ENCODE measurements at places on chromosomes 1 and 21.

DNA sequence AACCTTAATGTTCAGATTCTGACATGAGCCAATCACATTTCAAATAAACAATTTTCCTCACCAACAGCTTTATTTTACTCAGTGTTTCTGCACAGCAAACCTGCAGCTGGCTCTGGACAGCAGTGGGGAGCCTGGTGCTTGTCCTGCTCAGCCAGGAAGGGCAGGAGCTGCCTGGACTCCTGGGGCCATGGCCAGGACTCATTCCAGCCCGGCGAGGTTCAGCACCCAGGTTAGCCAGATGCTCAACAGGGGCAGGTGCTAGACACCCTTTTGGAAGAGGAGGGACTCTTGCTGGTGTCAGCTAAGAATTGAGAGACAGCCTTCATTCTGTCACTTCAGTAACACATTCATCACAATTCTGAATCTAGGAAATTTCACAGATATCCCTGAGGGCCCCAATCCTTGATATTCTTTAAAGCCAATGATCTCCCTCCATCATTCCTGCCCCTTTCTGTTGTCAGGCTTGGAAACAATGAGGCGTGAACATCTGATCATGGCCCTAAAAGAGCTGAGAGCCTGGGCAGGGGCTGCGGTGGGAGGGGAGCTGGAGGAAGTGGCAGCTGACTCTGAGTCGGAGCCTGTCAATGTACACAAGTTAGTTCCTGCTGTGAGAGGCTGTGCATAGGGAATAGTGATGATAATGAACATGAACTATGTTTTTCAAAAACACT lies 251.3 kb downstream of the SDCCAG8 start:
- DNase-seq, result peak; percentile 51

DNA sequence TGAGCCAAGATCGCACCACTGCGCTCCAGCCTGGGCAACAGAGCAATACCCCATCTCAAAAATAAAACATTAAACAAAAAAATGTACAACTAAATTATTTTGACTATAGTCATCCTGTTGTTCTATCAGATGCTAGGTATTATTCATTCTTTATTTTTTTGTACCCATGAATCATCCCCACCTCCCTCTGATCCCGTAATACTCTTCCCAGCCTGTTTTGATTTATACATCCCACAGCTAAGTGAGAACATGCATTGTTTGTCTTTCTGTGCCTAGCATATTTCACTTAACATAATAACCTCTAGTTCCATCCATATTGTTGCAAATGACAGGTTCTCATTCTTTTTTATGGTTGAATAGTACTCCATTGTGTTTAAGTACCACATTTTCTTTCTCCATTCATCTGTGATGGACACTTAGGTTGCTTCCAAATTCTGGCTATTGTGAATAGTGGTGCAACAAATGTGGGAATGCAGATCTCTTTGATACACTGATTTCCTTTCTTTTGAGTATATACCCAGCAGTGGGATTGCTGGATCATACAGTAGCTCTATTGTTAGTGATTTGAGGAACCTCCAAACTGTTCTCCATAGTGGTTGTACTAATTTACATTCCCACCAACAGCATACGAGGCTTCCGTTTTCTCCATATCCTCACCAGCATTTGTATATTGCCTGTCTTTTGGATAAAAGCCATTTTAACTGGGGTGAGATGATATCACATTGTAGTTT lies 84.4 kb downstream of the MACF1 start:
- DNase-seq, result peak; percentile 90

DNA sequence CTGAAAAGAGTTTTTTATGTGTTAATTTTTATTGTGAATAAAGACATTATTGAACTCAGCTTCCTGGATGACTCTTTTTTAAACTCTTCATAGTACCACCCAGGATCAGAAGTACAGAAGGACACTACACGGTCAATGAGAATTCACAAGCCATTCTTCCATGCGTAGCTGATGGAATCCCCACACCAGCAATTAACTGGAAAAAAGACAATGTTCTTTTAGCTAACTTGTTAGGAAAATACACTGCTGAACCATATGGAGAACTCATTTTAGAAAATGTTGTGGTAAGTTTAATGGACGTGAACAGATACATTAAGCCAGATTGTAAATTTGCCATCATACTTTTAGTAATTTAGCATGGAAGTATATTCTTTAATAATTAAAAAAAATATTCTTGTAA lies 249.5 kb downstream of the TPR start:
- DNase-seq, result no peak

GRCh38 chr1:53726009-53726600 lies 12.9 kb downstream of the GLIS1 start:
- DNase-seq, result no peak

- no peak for DNase-seq
These were observed 67.0 kb upstream of the KLHDC7A start for GRCh38 chr1:18413541-18414305.

- no peak for DNase-seq
These were observed 466.7 kb upstream of the NFIA start for GRCh38 chr1:60615666-60616065.

DNA sequence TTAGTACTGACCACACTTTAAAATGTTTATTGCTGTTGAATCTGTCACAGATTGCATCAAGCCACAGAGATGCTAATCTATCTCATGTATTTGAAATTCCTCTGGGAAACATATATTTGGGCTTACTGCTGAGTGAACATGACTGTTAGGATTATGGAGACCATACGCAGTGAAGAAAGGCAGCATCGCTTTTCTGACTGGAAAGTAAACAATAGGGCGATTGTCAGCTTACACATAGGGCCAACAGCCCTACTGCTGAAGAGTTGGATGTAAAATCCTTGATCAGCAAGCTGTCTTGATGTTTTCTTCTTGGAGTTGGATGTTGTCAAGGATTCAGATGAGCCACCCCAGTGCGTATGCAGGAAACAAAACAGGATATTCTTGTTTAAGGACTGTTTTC lies 368.7 kb upstream of the ADGRL2 start:
- peak; percentile 27 for DNase-seq

DNA sequence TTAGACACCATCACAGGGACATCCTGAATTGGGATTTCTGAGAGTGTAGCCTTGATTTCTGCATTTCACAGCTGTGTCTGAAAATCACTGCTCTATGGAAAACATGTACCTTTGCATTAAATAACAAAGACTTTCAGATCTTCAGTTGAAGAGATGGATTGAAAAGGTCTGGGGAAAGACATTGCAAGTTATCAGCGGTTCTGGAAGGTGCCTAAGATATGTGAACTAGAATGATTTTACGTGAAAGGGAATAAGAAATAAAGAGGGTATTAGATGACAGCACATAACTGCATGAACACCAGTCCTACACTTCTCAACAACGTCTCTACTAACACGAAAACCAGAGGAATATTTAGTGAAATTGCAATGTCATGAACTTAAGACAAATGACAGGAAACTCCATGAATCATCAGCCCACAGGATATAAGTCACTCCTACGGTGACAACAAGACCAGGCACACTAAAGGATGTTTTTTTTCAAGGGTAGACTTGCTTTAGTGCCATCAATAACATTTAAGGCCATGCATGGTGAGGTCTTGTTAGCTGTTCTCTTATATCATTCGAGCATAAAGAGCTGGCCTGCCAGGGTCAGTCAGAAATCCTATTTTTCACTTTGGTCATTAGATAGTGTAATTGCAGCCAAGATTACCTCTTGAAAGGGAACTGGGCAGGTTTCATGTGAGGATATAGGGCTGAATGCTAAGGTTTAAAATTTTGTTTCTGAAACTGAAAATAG lies 283.1 kb downstream of the GRIK1 start:
- DNase-seq, result peak; percentile 13

- peak; percentile 77 for DNase-seq
These were observed at the start of the genes LEPR and LEPROT for GRCh38 chr1:65420590-65421350. Gene LEPR, plus strand, starts transcription at chr1:65420668. Its CDS starts 144,898 bp downstream, at chr1:65565566. Gene LEPROT, plus strand, starts transcription at chr1:65420668. Its CDS starts 57 bp downstream, at chr1:65420725.

- no peak for DNase-seq
These were observed 42.4 kb upstream of the GRHL3 start for GRCh38 chr1:24276791-24277190.

DNA sequence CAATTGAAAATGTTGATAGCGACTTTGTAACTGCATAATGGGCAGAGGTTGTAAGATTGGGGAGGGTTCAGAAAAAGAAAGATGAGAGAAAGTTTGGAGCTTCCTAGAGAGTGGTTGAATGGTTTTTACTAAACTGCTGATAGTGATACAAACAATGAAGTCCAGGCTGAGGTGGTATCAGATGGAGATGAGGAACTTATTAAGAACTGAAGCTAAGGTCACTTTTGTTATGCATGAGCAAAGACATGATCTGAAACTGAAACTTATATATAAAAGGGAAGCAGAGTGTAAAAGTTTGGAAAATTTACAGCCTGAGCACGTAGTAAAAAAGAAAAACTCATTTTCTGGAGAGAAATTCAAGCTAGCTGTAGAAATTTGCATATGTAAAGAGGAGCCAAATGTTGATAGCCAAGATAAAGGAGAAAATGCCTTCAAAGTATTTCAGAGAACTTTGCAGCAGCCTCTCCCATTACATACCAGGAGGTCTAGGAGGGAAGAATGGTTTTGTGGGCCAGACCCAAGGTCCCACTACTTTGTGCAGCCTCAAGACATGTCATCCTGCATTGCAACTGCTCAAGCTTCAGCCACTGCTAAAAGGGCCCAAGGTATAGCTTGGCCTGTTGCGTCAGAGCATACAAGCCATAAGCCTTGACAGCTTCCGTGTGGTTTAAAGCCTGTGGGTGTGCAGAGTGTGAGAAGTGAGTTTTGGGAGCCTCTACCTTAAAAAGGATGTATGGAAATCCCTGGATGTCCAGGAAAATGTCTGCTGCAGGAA lies 843.9 kb downstream of the AMY1C start:
- DNase-seq, result no peak

DNA sequence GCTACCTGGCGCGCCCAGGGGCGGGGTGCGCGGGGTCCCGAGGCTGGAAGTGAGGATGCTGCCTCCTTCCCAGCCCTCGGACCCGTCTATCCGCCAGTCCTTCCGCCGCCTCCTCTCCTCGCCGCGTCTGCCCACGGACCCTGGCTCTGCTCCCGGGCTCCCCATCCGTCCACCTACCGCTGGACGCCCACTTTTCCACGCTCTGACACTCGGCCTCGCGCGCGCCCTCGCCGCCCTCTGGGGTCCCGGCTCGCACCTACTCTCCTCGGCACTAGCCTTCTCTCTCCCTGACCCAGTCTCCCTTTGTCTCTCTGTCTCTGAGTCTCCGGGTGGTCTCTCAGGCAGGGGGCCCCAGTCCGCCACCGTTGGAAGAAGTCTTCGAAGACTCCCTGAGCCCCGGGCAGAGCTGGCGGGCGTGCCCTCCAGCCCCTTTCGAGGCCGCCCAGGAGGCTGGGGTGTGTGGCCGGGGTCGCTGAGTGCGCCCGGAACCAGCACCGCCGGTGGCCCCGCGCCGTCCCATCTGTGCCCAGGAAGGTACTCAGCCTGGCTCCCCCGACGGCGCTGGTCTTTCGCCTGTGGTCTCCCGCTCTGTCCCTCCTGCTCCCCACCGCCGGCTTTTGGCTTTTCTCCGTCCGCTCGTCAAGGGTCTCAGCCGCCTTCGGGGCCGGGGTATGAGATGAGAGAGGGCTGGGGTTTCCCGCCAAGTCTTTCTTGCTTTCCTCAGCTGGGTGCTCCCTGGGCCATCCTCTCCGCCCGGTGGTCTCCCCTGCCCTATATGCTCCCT lies 610 bp downstream of the DRAXIN start:
- DNase-seq, result no peak

GRCh38 chr1:17594690-17595601 lies 55.4 kb downstream of the ARHGEF10L start:
- DNase-seq, result no peak

- no peak for DNase-seq
These were observed 36.6 kb upstream of the NHLH2 start for GRCh38 chr1:115877511-115877910.

DNA sequence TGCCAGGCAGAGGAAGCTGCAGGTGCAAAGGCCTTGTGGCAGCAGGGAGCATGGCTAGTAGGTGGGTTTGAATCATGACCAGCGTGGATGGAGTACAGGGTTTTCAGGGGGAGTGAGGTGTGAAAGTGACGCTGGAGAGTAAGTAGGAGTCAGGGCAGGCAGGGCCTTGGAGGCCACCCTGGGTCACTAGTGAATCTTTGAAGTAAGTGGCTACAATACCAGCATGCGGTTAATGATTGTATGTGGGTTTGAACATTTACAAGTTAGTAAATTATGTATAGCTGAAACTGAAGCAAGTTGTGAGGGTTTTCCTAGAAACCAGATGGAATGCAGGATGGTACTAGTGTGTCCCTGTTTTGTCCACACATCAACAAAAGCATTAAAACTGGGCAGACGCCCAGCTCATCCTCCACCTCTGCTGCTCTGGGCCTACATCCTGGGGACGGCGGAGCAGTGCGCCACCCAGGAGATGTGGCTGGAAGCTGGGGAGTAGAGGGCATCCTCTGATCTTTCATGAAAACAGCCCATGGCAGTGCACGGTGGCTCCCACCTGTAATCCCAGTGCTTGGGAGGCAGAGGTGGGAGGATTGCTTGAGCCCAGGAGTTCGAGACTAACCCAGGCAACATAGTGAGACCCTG lies 41.2 kb upstream of the B3GALNT2 start:
- no peak for DNase-seq

DNA sequence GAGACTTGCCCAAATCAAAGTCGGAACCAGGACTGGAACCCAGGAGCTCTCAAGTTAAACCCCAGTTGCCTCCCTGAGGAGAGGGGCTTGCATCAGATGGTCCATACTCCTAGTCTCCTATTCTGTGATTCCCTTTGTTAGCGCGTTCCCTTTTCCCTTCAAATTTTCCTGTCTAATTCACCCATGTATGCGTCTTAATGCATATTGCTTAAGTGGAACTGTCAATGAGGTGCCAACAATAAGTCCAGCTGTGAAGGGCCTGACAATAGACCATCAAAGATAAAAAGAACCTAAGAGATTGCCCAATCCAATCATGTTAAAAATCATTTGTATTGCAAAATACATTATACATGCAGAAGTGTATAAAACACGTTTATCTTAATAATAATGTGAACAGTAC lies 634 bp upstream of the SPATA6 start:
- no peak for DNase-seq

- DNase-seq, result peak; percentile 16
These were observed 53.0 kb downstream of the DMRTB1 start for GRCh38 chr1:53511933-53512806.

- DNase-seq, result no peak
These were observed 41.1 kb downstream of the UMODL1 start for GRCh38 chr21:42112238-42112637.

DNA sequence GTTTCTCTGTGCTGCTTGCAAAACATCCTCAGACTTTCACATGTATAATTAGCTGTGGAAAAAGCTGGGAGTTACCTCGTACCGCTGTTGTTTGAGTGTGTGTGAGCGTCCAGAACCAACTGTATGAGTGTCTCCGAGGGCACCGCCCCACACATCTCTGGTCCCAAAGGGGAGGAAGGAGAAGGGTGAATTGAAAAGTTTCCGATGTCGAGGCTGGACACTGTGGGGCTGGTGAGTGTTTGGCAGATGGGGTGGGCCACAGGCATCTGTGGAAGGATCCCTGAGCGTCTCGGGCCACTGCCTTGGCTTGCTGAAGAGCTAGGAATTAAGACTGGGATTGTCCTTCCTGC lies 1.2 kb downstream of the ATP2B4 start:
- DNase-seq, result no peak

DNA sequence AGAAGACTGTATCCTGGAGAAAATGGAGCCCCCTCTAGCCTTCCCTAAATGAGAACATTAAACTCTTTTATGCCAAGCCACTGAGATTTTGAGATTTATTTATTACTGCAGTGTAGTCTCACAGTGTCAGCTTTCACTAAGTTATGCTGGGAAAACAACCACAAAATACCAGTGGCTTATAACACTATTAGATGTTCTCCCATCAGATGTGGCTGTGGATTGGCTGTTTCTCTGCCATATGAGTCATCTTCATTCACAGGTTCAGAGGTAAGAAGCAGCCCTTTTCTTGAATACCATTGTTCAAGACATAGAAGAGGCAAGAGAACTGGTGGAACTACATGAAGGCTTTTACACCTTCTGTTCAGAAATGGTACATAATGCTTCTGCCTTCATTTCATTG lies 32.1 kb upstream of the ST6GALNAC5 start:
- DNase-seq, result no peak

GRCh38 chr1:108124622-108125311 lies 75.4 kb downstream of the SLC25A24 start:
- DNase-seq, result no peak
